ENCODE measurements at places on chromosomes 3 and 15.

GRCh38 chr15:69375151-69375790, 38.9 kb upstream of the KIF23 start:
- DNase-seq: no peak

DNA sequence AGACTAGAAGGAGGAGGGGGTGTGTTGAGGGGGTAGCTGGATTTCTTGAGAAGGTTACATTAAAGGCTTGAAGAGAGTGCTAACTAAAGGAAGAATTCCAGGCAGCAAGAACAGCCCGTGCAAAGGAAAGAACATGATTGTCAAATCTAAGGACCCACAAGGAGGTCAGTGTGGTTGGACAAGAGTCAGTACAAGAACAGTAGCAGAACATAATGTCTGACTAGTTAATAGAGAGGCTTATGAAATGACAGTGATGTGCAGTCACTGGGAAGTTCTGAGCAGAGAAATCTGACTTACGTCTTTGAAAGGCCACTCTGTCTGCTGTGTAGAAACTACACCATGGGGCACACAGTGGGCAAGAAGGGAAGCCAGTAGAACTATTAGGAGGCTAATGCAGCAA, 19.8 kb upstream of the RBMS3 start:
- no peak for DNase-seq

DNA sequence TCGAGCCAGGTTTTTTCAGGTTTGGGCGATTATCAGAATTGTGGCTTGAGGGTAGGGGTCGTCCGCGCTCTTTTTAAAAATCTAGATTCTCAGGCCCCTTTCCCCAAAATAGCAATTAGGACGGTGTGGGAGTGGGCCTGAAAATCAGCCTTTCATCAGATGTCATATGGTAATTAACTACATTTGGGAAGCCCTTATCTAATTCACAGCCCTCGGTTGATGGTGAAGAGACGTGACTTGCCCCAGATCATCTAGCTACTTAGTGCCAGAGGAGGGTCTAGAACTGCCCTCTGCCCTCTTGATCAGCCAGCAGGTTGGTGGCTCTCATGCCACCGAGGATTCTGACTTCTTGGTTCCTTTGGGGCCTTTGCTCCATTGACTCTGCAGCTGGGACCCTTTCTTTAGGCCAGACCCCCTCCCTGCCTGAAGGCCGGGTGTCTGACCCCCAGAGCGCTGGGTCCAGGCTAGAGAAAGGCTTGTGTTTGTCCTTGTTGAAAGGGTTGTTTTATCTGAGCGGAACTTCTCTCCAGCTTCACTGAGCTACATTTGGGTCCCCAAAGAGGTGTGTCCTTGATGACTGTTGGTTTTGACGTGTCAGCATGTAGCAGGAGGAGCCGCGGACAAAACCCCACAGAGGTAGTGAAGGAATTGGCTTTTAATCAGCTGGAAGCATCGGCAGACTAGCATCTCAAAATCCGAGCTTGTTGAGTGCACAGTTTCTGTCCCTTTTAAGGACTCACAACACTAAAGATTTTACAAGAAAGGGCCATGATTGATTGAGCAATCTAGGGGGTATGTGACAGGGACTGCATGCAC, 857 bp downstream of the AEN start:
- no peak for DNase-seq

DNA sequence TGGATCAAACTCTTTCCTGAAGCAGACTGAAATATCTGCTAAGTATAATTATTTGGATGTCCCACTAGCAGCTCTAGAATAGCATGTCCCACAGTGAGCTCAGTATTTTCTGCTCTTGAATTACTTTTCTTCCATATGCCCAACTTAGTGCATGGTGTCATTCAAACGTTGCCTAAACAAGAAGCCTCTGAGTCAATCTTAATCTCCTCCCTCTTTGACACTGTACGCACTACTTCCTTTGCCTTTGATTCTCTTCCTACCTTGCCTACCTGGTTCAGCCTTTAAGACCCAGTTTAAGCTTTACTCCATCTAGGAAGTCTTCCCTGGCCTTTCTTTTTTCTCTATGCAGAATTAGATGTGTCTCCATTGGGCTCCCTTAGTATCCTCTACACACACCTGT, 54.5 kb downstream of the SEC22A start:
- no peak for DNase-seq

GRCh38 chr3:22284559-22284958, 533.5 kb upstream of the ZNF385D start:
- DNase-seq: no peak

DNA sequence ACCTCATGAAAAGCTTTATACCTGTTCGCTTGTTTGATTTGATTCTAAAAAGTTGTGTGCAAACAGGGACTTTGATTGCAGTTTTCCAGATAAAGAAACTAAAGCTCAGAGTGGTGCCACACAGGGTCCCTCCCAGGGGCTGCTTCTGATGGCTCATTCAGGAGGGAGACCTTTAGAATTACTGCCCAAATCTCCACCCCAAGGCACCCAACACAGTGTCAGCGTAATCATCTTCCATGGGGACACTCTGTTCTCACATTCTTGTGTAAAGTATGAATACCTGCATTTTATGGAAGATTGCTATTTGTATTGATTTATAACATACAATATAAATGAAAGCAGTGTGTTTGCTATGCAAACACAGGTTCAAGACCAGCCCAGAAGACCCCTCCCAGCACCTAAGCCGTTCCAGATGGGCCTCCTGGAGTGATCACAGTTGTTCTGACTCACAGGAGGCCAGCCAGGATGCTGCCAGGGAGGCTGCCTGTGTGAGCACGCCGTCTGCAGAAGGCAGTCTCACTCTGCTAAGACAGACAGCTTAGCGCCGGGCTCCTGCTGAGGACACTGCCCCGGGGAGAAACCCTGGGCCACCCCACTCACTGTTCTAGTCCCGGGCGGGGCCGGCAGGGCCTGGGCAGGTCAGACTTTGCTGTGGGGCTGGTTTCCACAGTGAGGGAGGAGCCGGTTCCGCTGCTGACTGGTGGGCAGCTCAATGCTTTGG, 185.6 kb downstream of the FAM43A start:
- DNase-seq: no peak

DNA sequence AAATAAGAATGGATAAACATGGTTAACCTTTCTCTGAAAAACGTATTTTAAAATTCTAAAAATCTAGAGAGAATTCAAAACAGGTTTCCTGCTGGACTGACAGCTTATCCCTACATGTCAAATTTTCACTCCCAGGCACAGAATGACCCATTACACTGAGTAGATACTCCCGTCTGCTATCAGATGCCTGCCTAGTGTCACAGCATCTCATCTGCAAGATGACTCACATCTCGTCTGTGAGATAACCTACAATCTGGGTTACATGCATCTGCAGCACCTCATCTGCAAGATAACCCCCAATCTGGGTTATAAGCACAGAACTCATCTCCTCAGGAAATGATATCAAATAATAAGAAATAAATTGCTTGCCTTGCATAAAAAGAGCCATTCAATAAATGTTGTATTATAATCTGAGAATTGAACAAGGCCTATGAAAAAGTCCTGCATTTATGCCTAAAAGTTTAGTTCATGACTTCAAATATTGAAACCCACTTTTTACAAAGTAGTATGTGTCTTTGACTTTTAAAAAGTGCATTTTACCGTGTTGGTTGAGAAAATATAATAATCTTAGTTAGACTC, 188.3 kb upstream of the THBS1 start:
- no peak for DNase-seq

DNA sequence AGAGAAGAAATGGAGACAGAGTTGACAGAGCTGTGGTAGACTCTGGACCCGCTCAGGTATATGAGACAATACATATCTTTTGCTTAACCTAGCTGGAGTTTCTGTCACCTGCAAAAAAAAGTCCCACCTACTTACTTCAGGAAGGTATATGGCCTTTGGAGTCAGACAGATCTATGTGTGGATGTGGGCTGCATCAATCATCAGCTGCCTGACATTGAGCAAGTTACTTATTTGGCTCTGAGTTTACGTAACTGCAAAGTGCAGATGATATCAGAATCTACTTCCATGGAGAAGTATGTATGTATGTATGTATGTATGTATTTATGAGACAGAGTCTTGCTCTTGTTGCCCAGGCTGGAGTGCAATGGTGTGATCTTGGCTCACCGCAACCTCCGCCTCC, 124.3 kb downstream of the MYLK start:
- DNase-seq: no peak

- no peak for DNase-seq
These were observed 80.7 kb upstream of the SPRED1 start for GRCh38 chr15:38171973-38172372.

DNA sequence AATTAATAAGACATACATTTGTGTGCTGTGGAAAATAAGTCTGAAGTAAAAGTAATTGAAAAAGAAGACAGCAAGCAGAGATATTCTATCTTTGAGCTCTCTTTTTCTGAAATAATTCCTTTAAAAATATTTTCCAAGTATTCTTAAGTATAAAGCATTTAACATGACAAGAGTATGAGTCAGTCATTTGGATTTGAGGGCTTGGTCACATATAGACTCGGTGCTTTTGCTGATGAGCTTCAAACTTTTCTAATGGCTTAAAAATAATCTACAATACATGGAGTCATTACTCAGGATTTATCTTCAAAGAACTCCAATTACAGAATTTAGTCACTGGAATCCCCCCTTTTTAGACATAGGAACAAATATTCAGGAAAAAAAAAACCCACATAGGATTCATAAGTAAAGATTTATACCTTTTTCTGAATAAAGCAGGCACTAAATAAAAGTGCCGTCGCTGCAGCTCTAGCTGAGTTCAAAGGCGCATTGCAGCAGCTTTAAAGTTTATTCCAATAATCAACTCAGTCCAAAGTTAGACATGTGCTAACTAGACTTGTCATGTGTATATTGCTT, 147.5 kb downstream of the CTNNB1 start:
- no peak for DNase-seq

DNA sequence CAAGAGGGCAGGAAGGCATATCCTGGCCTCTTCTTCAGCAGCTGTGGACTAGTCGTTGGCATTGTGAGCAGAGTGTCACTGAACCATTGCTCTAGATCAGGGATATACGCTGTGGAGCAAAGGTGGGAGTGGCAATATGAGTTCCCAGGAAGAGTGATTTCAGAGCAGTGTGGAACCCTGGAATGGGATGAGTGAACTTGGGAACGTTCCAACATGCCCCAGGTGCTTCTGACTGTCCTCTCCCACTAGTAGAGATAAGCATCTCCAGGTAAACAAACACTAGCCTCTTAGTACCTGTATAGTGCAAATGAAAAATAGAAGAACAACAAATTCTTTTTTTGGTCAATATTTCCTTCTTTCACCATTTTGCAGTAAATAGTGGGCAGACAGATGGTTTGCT, 123.6 kb upstream of the VEPH1 start:
- DNase-seq: no peak

GRCh38 chr3:42762046-42762724, 10.9 kb downstream of the CCDC13 start:
- no peak for DNase-seq

DNA sequence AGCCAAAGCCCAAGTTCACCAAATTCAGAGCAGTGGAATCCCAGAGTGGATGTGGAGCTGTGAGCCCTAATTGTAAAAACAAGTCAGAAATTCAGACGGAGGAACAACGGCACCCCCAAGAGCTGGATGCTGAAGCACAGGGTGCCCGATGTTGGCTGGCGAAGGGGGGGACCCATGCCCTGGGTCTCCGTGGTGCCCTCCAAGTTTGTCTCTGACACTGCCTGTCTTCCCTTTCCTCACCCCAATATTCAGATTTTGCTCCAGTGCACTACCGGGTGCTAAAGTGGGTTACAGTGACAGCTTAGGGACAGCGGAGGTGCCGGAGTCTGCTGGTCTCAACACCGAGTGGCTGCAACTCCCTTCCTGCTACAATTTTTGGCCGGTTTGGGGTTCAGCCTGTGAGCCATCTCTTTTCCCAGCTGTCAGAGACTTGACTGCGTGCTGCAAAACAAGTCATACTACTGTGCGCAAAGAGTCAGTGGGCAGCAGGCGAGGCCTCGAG, 6.6 kb downstream of the GRIP2 start:
- no peak for DNase-seq

- no peak for DNase-seq
These were observed 220.6 kb downstream of the SLCO3A1 start for GRCh38 chr15:92074101-92074500.

DNA sequence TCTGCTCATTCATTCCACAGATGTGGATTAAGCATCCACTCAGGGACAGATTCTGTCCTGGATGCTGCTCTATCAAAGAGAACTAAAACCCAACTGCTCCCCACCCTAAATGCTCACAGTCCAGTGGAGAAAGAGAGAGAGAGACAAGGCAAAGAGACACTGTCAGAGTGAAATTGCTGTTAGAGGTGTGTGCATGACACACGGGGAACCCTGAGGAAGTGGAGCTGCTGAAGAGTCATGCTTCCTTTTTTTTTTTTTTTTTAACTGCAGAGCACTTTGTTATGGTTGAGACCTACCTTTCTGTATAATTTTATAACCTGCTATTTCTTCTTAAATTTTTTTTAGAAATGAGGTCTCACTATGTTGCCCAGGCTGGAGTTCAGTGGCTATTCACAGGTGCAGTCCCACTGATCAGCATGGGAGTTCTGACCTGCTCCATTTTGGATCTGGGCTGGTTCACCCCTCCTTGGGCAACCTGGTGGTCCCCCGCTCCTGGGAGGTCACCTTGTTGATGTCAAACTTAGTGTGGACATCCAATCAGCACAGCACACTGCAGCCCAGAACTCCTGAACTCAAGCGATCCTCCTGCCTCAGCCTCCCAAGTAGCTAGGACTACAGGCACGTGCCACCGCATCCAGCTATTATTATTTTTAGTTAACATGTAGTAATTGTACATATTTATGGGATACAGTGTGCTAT, 18.2 kb upstream of the PSTPIP1 start:
- DNase-seq: no peak

DNA sequence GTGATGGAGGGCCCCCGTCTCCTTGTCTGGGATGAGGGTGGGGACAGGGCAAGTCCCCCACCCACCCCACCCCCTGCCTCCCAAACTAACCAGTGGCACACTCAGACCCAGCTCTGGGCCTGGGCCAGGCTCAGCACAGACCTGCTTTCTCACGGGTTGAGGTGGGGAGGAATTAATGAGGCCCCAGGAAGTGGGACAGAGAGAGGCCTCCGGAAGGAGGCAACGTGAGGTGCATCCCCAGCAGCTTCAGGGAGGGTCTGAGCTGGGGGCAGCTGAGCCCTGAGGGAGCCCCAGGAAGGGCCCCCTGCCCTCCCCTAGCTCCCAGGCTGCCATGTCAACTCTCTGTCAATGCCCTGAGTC, 15.0 kb upstream of the GNAI2 start:
- no peak for DNase-seq
